IMR-90 (cell line): ENCODE measurements at places on chromosomes 5 and 9. TPM values are rescaled to one million over a fixed set of nuclear protein-coding genes. Genes with fewer than 3 reads are reported as not detected.
A peak's percentile ranks its signal among the peaks of the same experiment; 100 is the strongest.

The IL13 gene
- not detected in 2 replicates for total RNA-seq

The OMD gene
- not detected in 2 replicates for total RNA-seq

The FOXD4L3 gene
- under 0.01 TPM in 1 of 2 replicates, not detected in the other for total RNA-seq

The NPDC1 gene
- total RNA-seq = 2.7 and 2.8 TPM in 2 replicates

The KCNN2 gene
- 2.2 and 3.3 TPM in 2 replicates for total RNA-seq

The C9orf153 gene
- total RNA-seq = not detected in 2 replicates

The TMEM252 gene
- not detected in 2 replicates for total RNA-seq

The ZDHHC21 gene
- 4.5 and 8.3 TPM in 2 replicates for total RNA-seq

The PIP5K1B gene
- not detected in 2 replicates for total RNA-seq

The SPATA31D4 gene
- not detected in 2 replicates for total RNA-seq

DNA sequence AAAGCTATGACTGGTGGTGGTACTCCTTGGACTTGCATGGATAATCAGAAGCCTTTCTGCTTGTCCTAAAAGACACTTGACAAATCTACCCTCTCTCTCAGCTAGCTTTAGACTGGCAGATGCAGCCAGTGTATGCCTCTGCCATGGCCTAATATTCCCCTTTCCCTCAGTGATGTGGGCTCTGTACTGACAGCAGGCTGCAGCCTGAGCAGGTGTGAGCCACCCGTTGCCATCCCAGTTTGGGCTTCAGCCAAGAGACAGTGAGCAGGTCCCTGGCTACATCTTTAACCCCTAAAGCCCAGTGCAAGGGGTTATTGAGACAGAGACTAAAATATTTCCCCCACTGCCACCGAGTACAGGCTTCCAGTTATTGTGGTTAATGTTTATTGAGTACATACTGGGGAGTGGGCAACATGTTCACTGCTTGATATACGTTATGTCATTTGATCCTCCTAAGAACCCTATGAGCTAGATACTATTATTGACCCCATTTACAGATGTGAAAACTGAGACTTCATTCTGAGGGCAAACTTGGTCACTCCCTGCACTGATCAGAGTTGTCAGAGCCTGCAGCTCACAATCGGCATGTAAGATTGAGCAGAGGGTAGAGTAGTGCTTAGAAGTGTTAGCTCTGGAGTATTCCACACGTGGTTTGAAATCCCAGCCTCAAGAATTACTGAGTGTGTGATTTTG lies 254.2 kb downstream of the ARHGAP26 start:
- no peak for DNase-seq
- H3K27ac ChIP-seq = no peak overlapping the region
- peaks cover 23% of the 10 kb centered on the region for H3K4me1 ChIP-seq
- no peaks in the 10 kb centered on the region for H3K36me3 ChIP-seq
- H3K27me3 ChIP-seq = no peaks in the 10 kb centered on the region
- H3K4me3 ChIP-seq = no peak overlapping the region

GRCh38 chr5:131757830-131758519 lies 38.8 kb downstream of the FNIP1 start:
- H3K4me3 ChIP-seq = no peak overlapping the region
- no peak overlapping the region for H3K27ac ChIP-seq
- H3K4me1 ChIP-seq = peaks cover 8% of the 10 kb centered on the region; the same call in 1 of the 2 replicates
- no peaks in the 10 kb centered on the region for H3K27me3 ChIP-seq
- DNase-seq = no peak

DNA sequence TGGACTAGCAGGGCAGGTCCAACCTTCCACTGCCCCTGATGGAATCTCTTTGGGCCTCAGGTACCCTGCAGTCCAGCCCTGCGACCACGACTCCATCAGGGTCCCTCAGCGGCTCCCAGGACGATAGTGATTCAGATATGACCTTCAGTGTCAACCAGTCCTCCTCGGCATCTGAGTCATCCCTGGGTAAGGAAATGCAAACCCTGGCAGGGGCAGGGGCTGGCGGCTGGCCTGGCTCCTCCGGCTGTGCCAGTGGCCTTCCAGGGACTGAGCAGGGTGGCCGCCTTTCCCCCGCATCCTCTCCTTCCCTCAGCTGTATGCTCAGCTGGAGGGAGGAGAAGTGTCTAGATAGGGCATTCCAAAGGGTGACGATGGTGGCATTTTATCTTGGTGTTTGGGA lies 45.0 kb downstream of the NEURL1B start:
- H3K27ac ChIP-seq = no peak overlapping the region
- H3K36me3 ChIP-seq = no peaks in the 10 kb centered on the region; the same call in 1 of the 2 replicates
- DNase-seq = peak; percentile 27
- H3K27me3 ChIP-seq = no peaks in the 10 kb centered on the region
- no peak overlapping the region for H3K4me3 ChIP-seq

DNA sequence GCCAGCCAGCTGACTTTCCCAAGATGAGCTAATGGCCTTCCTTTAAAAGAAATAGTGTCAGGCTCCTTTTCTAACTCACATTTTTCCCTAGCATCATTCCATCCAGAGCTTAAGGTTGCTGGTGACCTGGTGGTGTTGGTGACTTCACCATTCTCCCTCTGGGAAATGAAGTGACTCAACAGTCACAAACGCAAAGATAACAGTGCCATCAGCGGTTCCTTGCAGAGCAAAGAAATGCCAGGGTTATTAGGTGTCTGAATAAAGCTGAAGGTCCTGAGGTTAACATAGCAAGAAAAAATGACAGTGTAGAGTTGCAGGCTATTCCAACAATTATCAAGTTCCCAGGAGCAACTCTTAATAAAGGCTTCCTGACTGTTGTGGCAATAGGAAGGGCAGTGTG lies 111.8 kb upstream of the SLC44A1 start:
- H3K4me3 ChIP-seq = no peak overlapping the region
- no peak overlapping the region; the same call in 1 of the 2 replicates for H3K27ac ChIP-seq
- DNase-seq = peak; percentile 95
- H3K36me3 ChIP-seq = no peaks in the 10 kb centered on the region
- peaks cover 2% of the 10 kb centered on the region; the same call in 1 of the 2 replicates for H3K4me1 ChIP-seq

DNA sequence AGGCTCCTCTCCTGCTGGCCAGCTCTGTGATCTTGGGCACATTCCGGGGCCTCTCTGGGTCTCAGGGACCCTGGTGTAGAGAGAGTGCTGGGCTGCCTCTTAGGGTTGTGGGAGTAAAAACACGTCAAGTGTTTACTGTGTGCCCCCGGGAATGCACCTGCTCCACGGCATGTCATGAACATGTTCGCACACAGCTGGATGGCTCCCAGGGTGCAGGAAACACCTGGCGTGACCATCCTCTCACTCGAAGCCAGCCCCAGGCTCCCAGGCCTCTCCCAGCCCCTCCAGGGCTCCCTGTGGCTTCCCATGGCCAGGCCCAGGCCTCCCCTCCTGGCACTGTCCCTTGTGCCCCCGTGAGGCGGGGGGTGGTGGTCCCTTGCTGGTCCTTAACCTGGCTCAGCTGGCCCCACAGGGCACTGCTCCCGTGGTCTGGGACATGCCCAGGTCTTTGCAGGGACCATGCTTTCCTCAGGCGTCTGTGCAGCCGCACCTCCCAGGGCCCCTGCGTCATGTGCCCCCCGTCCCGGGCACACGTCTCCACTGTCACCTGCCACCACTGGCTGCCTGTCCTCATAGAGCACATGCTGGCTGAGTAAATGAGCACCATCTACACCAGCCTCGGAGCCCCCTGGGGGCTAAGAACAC lies 44.9 kb downstream of the SLC6A3 start:
- peaks cover 14% of the 10 kb centered on the region; the same call in 1 of the 2 replicates for H3K27me3 ChIP-seq
- H3K36me3 ChIP-seq = no peaks in the 10 kb centered on the region
- no peak for DNase-seq

DNA sequence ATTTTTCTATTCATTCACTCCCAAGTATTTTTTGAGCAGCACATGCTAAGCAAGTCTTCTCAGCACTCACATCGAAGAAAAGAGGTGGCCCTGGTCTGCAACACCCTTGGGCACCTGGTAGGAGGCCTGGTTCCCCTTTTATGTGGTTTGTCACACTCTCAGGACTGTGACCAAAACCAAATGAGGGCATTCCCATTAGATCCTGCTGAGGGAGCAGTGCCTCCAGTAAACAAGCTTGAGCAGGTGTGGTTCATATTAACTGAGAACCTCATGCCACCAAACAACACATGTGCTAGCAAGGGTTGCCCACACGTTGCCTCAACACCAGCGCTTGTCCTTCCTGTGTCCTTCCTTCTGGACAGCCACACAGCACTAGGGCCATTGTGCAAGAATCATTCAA lies 26.9 kb upstream of the SYK start:
- H3K36me3 ChIP-seq = no peaks in the 10 kb centered on the region
- H3K4me3 ChIP-seq = no peak overlapping the region
- no peaks in the 10 kb centered on the region for H3K4me1 ChIP-seq
- H3K27ac ChIP-seq = no peak overlapping the region
- no peaks in the 10 kb centered on the region for H3K27me3 ChIP-seq

GRCh38 chr9:35915681-35916294 lies 6.5 kb downstream of the SPAAR start:
- no peak overlapping the region for H3K27ac ChIP-seq
- no peaks in the 10 kb centered on the region for H3K27me3 ChIP-seq
- peaks cover 2% of the 10 kb centered on the region; the same call in 1 of the 2 replicates for H3K4me1 ChIP-seq
- DNase-seq = no peak

DNA sequence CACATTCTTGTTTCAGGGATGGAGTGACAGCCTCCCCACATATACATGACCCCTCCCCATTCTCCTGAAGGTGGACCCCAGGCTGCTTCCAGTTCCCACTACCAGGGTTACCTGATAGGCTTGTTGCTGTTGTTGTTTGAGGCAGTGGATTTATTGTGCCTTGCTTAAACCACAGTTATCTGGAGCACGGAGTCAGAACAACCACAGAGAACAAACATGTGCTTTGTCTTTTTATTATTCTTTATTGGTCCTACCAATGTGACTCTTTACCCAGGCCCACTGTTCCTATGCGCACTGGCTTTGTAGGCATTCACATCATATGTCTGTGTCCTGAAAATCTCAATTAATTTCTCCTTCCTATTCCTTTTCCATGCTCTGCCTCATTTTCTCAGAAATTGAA lies 41.2 kb upstream of the IPPK start:
- H3K27me3 ChIP-seq = no peaks in the 10 kb centered on the region
- H3K27ac ChIP-seq = no peak overlapping the region
- H3K4me3 ChIP-seq = no peak overlapping the region
- peaks cover 40% of the 10 kb centered on the region for H3K36me3 ChIP-seq

GRCh38 chr5:6222899-6223298 lies 155.4 kb downstream of the MED10 start:
- H3K27me3 ChIP-seq = no peaks in the 10 kb centered on the region
- H3K27ac ChIP-seq = no peak overlapping the region
- DNase-seq = no peak

GRCh38 chr5:149901511-149901910 lies 43.1 kb downstream of the PDE6A start:
- H3K36me3 ChIP-seq = no peaks in the 10 kb centered on the region
- H3K27me3 ChIP-seq = peaks cover 32% of the 10 kb centered on the region
- no peaks in the 10 kb centered on the region for H3K4me1 ChIP-seq
- H3K4me3 ChIP-seq = no peak overlapping the region
- no peak for DNase-seq
- no peak overlapping the region for H3K27ac ChIP-seq

GRCh38 chr5:34749431-34749873 lies 89.5 kb upstream of the TTC23L start:
- no peaks in the 10 kb centered on the region for H3K27me3 ChIP-seq
- no peak overlapping the region for H3K4me3 ChIP-seq
- H3K27ac ChIP-seq = peak overlapping the region; percentile 36

DNA sequence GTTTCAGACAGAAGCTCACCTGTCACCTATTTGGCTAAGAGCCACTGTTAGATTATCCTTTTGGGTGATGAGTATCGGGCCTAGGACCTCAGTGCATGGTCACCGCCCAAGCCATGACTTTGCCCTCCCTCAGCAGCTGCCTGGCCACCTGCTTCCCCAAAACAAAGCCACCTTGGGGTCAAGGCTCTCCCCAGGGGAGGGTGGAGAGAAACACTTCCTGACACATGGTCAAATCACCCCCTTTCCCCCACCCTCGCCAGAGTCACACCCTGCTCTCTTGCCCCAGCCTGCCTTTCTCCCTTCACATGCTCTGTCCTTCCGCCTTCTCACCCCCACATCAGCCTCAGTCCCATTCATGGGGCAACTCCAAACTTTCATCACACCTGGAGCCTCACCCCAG lies 1.7 kb upstream of the HBEGF start:
- no peaks in the 10 kb centered on the region; the same call in 1 of the 2 replicates for H3K36me3 ChIP-seq
- H3K4me1 ChIP-seq = peaks cover 11% of the 10 kb centered on the region
- H3K27me3 ChIP-seq = no peaks in the 10 kb centered on the region
- H3K4me3 ChIP-seq = no peak overlapping the region

- H3K36me3 ChIP-seq = no peaks in the 10 kb centered on the region
- H3K4me1 ChIP-seq = no peaks in the 10 kb centered on the region
- no peak overlapping the region for H3K4me3 ChIP-seq
These were observed 49.5 kb upstream of the C9orf72 start for GRCh38 chr9:27622693-27623340.

- no peaks in the 10 kb centered on the region for H3K4me1 ChIP-seq
- H3K4me3 ChIP-seq = no peak overlapping the region
- no peaks in the 10 kb centered on the region for H3K36me3 ChIP-seq
- H3K27ac ChIP-seq = no peak overlapping the region
- DNase-seq = peak; percentile 54
These were observed 18.4 kb upstream of the CNTLN start for GRCh38 chr9:17116400-17116837.

GRCh38 chr9:96249746-96250145 lies 52.2 kb downstream of the HSD17B3 start:
- no peak overlapping the region for H3K4me3 ChIP-seq
- H3K4me1 ChIP-seq = no peaks in the 10 kb centered on the region
- no peak overlapping the region for H3K27ac ChIP-seq
- H3K27me3 ChIP-seq = peaks cover 7% of the 10 kb centered on the region

DNA sequence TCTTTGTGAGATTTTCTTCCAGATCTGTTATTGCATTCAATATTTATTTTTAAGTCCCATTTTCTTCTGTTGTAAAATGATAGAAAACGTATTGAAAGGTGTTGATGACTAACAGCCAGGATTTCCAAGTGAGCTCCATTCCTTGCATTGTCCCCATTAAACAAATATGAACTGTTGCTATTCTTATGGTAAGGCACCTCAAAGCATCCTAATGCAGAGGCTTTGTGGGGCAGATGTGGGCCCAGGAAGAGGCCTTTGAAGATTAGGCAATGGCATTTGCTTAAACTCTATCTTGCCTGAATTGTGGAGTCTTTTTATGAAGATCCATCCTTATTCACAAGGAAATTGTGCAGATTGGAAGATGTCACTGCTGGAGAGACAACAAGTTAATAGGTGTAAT lies 38.9 kb downstream of the NTRK2 start:
- H3K27me3 ChIP-seq = no peaks in the 10 kb centered on the region
- H3K4me1 ChIP-seq = no peaks in the 10 kb centered on the region
- no peak overlapping the region for H3K27ac ChIP-seq
- DNase-seq = no peak
- no peak overlapping the region for H3K4me3 ChIP-seq
- H3K36me3 ChIP-seq = no peaks in the 10 kb centered on the region
